ENCODE measurements at places on chromosomes 16 and 17. TPM values are rescaled to one million over a fixed set of nuclear protein-coding genes. Genes with fewer than 3 reads are reported as not detected.

FZD2 gene
- total RNA-seq, result 0.38 TPM

VTN gene
- not detected for total RNA-seq

KRTAP2-1 gene
- total RNA-seq, result not detected

METTL2A gene
- total RNA-seq, result 18.6 TPM

NAGS gene
- total RNA-seq, result 11.7 TPM

CD300E gene
- not detected for total RNA-seq

KRTAP1-1 gene
- total RNA-seq, result not detected

HBQ1 gene
- total RNA-seq, result 1.1 TPM

MLKL gene
- total RNA-seq, result 20.6 TPM

AXIN2 gene
- total RNA-seq, result 7.5 TPM

TP53TG3D gene
- total RNA-seq, result not detected

SULT1A2 gene
- total RNA-seq, result not detected

SEC14L5 gene
- under 0.01 TPM for total RNA-seq

KCNAB3 gene
- total RNA-seq, result 0.98 TPM

SLFN14 gene
- total RNA-seq, result under 0.01 TPM

LGALS9C gene
- not detected for total RNA-seq

KRT14 gene
- total RNA-seq, result not detected
